ENCODE measurements at places on chromosomes 6 and 20. TPM values are rescaled to one million over a fixed set of nuclear protein-coding genes. Genes with fewer than 3 reads are reported as not detected.

DNA sequence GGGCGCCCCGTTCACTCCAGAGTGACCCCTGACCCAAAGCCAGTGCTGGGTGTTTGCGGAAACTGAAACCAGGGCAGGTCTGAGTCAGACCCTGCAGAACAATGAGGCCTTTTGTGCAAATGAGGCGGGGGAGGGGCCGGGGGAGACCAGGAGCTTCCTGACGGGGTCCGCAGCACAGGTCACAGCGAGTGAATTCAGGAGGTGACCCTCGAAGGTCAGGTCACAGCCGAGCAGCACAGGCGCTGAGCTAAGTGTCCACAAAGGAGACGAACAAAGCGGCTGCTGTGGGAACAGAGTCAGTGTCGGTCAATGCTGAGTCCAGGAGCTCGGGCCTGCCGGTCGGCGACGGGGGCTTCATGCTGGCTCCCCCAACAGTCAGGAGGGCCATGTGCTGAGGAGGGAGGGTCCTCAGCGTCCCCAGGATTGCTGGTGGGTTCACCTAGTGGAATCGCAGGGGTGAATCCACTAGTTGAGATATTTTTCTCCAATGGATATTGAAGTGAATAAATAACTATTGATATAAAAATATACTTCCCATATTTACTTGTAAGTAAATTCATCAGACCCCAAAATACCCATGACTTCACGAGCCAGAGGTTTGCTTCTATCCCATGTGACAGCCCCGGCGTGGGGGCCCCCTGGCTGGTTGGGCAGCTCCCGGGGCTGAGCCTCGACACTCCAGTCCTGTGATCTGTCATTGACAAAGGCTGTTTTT lies 188.4 kb upstream of the SULF2 start:
- DNase-seq = no peak

DNA sequence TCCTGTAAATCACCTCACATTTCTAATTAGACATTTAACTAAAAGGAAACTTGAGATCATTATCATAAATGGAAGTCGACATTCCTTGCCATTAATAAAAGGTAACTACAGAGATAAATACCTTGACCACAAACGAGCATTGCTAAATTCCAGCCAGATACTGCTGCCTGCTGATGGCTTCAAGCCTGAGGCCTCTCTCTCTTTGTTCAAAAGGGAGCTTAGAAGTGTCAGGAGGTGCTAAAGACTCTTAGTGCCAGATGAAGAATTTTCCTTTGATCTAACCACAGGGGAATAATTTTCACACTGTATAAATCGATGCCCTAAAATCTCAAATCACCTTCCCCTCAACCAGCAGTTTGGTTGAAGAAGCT lies 248.2 kb upstream of the PMEPA1 start:
- no peak for DNase-seq

DNA sequence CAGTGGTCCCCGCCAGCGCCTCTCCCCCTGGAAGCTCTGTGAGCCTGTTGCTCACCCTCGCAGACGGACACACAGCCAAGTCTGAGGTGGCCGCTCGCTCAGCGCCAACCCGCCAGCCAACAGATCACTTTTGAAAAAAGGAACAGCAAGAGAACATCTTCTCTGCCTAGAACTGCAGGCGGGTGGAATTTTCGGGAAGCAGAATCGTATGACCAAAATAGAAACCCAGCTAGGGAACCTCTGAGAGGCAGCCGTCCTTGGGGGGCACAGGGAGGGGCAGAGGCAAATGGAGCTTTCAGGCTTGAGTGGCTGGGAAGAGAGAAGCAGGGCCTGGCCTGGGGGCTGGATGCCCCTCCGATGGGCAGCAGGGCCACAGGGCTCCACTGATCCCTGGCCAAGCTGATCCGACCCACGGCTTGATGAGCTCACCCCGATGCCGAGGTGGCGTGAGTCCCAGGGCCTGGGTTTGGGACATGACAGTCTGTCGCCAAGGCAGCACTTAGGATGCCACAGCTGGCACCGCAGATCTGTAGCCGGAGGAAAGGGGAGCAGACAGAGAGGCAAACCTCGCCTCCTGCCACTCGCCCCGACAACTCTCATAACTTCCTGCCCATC lies 9.8 kb downstream of the NFATC2 start:
- peak; percentile 92 for DNase-seq

DNA sequence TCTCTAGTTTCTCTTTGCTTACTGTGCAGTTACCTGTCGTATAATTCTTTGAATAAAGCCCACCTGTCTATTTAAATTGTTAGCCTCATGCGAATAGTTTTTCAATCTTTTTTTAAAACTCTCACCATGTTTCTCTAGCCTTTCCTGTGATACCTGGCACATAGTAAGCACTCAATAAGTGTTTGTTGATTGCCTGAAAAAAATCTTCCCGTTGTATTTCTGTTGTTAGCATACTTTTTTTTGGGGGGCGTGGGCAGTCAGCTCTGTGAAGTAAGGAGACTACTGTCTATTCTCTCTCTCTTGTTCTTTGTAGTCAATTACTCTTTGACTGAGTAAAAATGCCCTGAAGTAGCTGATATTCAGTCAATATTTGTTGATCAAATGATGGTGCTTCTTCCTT lies 205.8 kb downstream of the CDKAL1 start:
- DNase-seq = no peak

GRCh38 chr6:32149092-32149755 lies 2.5 kb downstream of the PRRT1 start:
- DNase-seq = no peak

- no peak for DNase-seq
These were observed 93.3 kb downstream of the GPX5 start for GRCh38 chr6:28618898-28619555.

GRCh38 chr6:168699631-168700295 lies 258.8 kb downstream of the SMOC2 start:
- no peak for DNase-seq

DNA sequence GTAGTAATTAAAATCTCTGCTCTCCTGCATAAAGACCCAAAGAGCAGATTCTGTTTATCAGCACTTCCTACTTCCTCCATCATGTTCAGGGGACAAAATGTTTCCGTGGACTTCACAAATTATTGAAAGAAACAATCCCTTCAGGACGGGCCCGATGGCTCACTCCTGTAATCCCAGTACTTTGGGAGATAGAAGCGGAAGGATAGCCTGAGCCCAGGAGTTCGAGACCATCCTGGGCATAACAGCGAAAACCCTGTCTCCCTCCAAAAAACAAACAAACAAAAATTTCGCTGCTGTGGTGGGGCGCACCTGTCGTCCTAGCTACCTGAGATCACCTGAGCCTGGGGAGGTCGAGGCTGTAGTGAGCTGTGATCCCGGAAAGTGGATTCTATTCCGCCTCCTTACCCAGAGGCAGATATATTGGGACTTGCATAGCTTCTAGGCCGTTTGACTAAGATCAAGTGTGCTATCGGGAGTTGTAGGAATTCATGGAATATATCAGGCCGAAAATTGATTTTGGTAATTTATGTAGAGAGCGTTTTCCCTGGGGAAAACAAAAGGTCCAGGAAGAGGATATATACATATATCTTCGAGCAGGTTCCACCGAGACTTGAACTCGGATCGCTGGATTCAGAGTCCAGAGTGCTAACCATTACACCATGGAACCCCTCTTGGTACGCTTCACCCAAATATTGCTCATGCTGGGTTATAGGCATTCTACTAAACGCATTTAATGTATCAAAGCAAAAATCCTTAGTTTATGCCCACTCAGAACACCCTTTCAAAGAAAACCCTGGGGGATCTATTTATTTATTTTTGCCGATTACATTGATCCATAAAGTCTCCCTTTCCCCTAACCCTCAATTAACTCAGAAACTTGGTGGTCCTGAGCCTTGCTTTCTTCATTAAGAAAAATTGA lies 74.5 kb upstream of the ZNF184 start:
- no peak for DNase-seq

DNA sequence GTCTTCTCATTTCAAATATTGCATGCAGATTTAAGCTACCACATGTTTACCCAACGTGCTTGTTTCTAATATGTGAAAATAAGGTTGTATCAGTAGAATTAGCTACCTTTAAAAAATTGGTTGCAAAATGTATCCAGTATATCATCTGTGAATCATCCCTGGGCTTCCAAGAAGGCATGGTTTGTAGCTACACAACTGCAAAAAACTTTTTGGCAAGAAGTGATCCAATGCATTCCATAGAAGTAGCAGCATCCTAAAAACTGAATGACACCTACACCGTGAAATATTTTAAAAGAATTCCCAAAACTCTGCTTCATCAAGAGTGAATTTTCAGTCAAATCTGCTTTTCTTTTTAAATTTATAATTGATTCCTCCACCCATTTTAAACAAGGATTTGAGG lies 89.1 kb downstream of the AIG1 start:
- DNase-seq = no peak

DNA sequence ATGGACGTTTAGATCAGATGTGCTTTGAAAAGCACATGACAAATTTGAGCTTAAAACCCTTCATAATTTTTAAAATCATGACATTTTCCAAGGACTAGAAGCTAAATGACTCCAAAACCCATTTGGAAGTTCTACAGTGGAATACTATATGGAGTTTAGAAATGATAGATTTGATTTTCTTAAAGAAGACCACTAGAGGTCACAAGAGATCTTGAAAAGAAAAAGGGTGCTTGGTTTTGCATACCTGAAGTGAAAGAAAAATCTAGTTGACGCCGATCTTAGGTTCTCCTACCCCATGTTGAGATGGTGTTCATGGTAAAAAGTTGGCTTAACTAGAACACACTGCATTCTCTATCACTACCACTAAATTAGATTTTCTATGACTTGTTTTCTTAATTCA lies 31.5 kb downstream of the CFAP61 start:
- peak; percentile 58 for DNase-seq

DNA sequence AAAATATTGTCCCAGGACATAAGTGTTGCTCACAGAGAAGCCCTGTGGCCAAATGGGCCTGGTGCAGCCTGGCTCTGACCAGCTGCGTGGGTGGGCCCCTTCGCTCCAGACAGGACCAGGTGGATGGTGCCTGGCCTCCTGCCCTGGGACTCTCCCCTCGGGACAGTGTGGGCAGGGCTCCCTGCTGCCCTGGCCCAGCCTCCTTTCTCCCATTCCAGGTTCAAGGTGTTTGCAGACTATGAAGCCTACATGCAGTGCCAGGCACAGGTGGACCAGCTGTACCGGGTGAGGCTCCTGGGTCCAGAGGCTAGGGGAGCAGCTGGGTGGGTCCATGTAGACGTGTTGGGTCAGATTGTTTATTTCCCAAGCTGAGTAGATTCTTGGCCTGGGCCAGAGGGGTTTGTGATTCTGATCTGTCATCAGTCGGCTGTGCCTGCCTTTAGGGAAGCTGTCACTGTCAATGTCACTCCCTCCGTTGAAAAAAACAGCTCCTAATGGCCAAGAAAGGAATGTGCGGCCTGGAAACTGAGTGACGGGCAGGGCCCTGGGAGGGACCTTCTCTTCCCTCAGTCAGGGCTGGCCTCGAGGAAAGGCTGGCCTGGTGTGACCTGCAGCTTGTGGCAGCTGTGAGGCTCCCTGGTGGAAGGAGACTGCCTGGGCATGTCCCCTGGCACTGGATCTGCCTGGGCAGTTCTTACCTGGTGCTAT lies 47.7 kb downstream of the PYGB start:
- peak; percentile 90 for DNase-seq

DNA sequence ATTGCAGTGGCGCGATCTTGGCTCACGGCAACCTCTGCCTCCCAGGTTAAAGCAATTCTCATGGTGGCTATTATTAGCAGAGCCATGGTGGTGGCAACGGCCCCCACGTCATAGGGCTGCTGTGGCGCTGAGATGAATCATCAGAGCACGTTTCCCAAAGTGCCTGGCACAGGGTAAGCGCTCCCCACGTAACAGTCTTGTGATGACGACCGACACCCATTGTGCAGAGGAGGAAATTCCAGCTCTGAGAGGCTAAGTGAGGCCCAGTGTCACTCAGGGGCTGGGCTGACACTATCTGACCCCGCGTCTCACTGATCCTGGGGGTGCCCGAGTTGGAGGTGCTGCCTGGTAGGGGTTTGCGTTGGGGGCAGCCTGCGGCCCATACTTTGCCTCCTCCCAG lies 16.2 kb downstream of the SUN5 start:
- no peak for DNase-seq

- DNase-seq = no peak
These were observed 215.7 kb upstream of the CST7 start for GRCh38 chr20:24733416-24733815.

GRCh38 chr6:8642854-8643253 lies 207.5 kb upstream of the SLC35B3 start:
- no peak for DNase-seq

GRCh38 chr6:2396042-2396657 lies 150.7 kb upstream of the GMDS start:
- DNase-seq = no peak

DNA sequence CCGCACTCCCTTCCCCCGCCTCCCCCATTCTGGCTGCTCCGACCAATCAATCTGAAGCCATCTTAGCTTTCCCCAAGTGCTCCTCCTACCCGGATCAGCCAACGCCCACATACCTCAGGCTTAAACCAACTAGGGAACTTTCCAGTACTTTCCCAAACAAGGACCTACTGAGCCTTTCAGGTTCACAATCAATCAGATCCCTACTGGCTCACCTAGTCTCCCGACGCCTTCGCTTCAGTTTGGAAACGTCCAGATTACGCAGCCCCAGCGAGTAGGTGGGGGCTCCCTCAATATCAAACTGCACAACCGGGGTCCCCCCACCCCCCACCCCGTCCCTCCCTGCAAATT lies 432 bp downstream of the HSPA1L start:
- peak; percentile 97 for DNase-seq

HMGA1 gene
- total RNA-seq = 59.4 TPM

RIN2 gene
- total RNA-seq = 55.7 TPM

LAMA2 gene
- 3.5 TPM for total RNA-seq

TDRD6 gene
- 0.59 TPM for total RNA-seq

HMGN3 gene
- 13.4 TPM for total RNA-seq

C6orf132 gene
- 2.9 TPM for total RNA-seq

RBPJL gene
- total RNA-seq = not detected
